Inflammatory macrophage treated with lipopolysaccharide for 1 hour (primary cell): ENCODE measurements at places on chromosomes 2 and 18.

DNA sequence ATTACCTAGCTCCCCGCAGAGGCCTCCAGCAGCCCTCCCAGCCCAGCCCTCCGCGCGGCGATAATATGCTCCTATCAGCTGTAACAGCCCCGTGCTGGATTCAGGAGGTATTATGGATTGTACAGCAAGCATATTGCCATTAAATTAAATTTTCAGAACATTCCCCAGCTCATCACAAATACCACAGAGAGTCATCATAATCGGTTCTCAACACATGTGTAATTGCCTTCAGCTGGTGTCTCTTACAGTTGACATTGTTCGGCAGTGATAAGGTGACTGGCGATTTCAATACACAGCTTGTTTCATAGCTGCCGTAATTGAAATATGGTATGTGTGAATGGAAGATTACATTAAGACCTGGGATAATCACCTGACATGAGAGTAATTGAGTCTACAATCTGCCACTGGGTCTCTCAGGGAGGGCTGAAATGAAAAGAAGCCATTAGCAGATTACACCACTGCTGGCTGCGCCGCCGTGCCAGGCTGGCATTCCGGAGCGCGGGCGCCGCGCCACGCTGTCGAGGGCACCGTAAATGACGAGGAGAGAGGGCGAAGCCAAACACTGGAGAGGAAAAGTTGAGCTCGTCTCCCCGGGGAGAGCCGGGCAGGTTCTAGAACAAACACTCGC lies 549.4 kb upstream of the SALL3 start:
- DNase-seq = no peak

DNA sequence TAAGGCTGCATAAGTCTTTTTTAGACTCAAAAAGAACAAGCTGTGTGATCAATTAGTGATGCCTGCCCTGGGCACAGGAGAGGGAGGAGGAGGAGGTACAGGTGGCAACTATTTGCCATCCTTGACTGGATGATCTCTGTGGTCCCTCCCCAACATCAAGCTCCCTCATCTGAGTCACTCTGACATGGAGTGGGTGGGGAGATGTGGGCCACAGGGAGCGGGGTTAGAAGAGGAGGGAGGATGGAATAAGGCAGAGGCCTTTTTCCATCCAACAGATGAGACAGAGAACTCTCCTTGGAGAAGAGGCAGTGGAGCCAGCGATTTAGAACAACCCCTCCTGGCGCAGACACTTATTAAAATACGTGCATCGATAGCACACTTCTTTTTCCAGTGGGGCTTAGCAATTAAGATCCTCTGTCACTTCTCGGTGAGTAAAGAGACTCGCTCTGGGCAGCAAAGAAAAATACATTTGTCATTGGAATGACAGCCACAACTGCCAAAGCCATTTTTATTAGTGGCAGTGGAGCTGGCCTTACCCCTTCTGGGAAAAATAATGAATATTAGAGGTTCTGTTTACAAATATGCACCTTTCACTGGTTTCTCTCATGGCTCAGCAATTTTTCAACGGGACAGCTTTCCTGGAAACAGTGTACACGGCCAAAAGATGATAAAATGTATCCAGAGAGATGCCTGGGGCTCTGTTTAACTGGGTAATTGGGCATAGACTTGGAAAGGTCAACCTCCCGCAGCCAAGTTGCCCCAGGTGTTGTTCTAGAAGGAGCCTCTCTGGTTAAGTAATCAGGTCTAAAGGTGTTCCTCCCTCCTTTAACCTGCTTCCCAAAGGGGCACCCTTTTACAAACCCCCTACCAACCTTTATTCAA lies 238.4 kb upstream of the CXCR4 start:
- no peak for DNase-seq

DNA sequence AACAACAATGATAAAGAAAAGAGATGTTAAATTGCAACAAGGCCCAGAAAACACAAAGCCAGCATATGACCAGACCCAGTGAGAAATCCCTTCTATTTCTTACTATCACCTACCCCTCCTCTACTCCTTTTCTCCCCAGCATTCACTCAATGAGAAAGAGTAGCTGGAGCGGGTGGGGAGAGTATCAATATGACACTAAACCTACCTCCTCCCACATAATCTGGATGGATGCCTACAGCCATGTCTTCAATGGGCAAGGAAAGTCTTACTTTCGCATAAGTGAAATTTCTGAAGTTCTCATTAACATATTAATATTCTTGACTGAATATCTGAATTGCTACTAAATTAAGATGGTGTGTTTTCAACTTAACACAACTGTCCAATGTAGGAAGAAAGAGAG lies 78.2 kb downstream of the AFF3 start:
- DNase-seq = no peak

- no peak for DNase-seq
Measured at GRCh38 chr2:177331466-177331997, 61.0 kb upstream of the AGPS start.

DNA sequence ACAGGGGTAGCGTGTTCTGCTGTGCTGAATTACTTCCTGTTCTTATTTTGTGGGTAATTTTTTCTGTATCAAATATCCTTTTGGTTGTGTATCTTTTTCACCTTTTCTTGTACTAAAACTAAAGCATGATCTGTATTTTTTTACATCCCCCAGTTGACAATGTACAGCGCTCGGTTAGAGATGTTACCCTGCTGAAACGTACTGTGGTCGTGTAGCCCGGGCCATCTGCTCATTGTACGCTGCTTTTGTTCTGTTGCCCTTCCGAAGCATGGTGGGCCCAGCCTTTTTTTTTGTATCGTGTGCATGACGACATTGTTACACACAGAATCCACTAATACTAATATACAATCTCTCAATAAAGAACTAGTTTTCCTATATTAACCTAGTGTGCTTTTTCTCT lies 233.1 kb downstream of the HAUS1 start:
- DNase-seq = no peak

DNA sequence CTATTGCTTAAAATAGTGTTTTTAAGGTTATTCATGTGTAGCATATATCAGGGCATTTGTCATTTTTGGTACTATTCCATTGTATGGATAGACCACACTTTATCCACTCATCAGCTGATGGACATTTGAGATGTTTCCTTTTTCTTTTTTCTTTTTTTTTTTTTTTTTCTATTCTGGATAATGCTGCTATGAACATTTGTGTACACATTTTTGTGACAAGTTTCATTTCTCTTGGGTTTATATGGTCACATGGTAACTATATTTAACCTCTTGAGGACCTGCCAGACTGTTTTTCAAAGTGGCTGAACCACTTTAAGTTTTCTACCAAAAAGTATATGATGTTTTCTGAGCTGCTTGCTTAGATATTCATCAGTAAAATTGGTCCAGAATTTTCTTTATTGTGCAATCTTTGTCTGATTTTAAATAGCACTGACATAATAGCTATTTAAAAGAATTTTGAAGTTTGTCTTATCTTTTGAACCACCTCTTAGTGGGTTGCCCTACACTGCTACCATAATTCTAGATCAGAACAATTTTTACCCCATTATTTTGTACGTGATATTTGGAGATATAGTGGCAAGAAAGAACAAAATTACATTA lies 219.4 kb upstream of the SIX3 start:
- DNase-seq = no peak

- no peak for DNase-seq
Measured at GRCh38 chr18:64384101-64384500, 235.2 kb upstream of the LINC00305 start.

DNA sequence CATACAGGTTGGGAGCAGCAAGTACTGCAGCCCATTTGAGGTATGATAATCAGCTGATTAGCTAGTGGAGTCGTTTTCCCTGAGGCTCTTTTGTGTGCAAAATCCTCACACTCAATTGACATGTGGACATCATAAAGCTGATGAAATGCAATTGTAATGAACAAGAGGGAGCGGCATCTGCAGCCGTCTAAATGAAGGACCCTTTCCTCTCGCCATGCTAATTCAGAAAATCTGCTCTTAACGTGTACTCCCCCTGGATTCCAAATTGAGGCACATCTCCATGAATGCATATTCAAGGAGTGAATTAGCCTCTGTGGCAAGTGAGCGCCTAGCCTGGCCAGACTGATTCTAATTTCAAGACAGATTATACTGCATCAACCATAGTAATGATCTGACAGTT lies 260.9 kb upstream of the ATP5MC3 start:
- no peak for DNase-seq

GRCh38 chr18:70554854-70555445 lies 266.1 kb downstream of the SOCS6 start:
- no peak for DNase-seq

DNA sequence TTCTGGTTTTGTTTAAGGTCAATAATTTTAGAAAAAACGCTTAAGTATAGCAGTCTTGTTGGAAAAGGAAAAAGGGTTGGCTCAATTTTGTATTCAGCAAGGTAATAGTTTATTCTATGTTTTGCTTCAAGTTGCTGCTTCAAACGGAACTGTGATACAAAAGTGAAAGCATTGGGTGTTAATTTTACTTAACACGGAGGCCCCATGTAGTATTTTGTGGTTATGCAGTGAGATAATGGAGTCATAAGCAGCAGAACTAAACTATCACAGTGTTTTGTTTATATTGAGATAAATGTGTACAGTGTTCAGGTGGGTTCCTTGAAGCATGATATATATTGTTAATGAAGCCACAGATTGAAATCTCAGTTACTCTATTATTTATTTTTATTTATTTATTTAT lies 67.0 kb upstream of the LYPD6B start:
- no peak for DNase-seq

DNA sequence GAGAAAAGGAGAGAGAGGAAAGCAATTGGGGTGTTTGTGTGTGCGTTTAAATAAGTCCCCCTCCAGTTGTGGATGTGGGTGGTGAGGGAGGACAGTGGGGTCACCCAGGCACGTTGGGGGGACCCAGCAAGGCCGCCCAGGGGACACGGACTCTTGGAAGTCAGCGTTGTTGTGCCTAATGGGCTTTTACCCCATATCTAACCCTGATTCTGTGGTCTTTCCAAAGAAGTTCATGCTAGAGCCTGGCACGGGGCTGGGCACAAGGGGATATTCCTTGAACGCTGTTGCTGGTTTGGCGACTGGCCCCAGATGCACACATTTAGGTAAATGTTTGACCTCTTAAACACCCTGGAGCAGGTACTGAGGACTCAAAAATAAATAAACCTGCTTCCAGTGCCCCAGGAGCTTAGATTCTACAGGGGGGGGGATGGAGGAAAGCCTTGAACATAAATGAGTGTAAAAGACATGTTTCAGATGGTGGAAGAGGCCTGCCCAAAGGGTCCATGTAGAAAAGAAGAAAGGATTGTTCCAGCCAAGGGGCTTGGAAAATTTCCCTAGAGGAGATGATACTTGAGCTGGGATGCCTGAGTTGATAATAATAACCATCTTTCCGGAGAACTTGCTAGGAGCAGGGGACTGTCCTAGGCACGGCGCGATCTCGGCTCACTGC lies 97.7 kb upstream of the SIX3 start:
- no peak for DNase-seq

DNA sequence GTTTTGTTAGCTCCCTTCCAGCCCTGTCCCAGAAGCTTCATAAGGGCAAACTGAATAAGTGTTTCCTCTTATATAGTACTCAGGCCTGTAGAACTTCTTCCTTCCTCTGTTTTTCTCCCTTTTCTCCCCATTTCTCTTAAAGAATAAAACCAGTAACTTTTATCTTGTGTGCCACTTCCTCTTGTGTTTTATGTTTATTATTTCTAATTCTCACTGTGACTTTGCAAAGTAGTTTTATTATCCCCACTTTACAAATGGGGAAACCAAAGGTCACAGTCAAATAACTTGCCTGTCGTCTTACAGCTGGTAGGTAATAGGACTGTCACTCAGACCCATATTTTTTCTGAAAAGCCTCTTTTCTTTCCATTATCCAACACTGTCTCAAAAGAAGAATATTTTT lies 42.4 kb downstream of the RBBP8 start:
- DNase-seq = peak; percentile 18

DNA sequence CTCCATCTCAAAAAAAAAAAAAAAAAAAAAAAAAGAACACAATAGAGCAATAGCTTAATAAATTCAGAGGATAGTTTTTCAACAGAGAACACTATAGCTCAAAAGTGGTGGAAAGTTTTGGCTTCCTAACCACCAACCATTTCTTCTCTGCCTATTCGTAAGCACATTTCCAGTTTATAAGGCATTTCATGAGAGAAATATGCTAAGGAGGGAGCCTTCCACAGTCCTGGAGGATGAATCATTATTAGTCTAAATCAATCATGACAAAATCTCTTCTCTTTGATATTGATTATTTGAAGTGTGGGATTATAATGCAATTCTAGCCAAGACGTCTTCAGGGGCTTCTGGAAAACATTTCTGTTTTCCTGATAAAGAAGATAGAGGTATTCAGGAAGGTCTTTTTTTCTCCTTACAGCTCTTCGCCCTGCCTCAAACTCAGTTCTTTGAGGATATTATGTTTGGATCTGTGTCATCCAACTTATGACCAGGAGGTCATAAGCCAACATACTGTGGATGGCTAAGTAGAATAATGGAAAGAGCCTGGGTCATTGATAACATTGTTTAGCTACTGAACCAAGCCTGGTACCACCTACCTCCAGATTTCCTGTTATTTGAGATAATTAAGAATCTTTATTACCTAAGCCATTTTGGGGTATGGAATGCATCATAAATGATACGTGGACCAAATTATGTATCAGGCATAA lies 207.3 kb downstream of the TRIB2 start:
- no peak for DNase-seq
